ENCODE measurements at places on chromosomes 5 and 9. TPM values are rescaled to one million over a fixed set of nuclear protein-coding genes. Genes with fewer than 3 reads are reported as not detected.

Gene KCNIP1
- 2.0 TPM for total RNA-seq

Gene FOXD1
- total RNA-seq: 30.0 TPM

Gene SPRY4
- 10.9 TPM for total RNA-seq

Gene PAPPA
- 2.5 TPM for total RNA-seq

Gene CD72
- 0.51 TPM for total RNA-seq

Gene PRELID1
- total RNA-seq: 273 TPM

Gene SPINK5
- not detected for total RNA-seq

Gene PIP5KL1
- total RNA-seq: 0.87 TPM

Gene PCDHGA1
- 0.75 TPM for total RNA-seq

Gene CTXN3
- total RNA-seq: not detected

Gene ANKRD31
- 0.12 TPM for total RNA-seq

Gene ZNF484
- total RNA-seq: 4.0 TPM

Gene PIP5K1B
- not detected for total RNA-seq

Gene TRPM6
- total RNA-seq: 1.6 TPM

Gene NMUR2
- total RNA-seq: not detected

Gene HAVCR2
- not detected for total RNA-seq

Gene PRR7
- total RNA-seq: 30.9 TPM

Gene PCDHA6
- not detected for total RNA-seq

Gene C5orf34
- 3.6 TPM for total RNA-seq

Gene GPR21
- total RNA-seq: not detected

Gene LCN9
- not detected for total RNA-seq

Gene GBGT1
- total RNA-seq: 10.0 TPM

Gene RNF224
- total RNA-seq: not detected

Gene PLAC8L1
- not detected for total RNA-seq

Gene IFNA21
- total RNA-seq: not detected

Gene RBM18
- 13.9 TPM for total RNA-seq

Gene ZDHHC11B
- 0.29 TPM for total RNA-seq

Gene NCS1
- 77.7 TPM for total RNA-seq

Gene ANP32B
- 35.8 TPM for total RNA-seq
